ENCODE measurements at places on chromosomes 6 and 20.

GRCh38 chr6:15048367-15048766 lies 197.5 kb upstream of the JARID2 start:
- DNase-seq = no peak

DNA sequence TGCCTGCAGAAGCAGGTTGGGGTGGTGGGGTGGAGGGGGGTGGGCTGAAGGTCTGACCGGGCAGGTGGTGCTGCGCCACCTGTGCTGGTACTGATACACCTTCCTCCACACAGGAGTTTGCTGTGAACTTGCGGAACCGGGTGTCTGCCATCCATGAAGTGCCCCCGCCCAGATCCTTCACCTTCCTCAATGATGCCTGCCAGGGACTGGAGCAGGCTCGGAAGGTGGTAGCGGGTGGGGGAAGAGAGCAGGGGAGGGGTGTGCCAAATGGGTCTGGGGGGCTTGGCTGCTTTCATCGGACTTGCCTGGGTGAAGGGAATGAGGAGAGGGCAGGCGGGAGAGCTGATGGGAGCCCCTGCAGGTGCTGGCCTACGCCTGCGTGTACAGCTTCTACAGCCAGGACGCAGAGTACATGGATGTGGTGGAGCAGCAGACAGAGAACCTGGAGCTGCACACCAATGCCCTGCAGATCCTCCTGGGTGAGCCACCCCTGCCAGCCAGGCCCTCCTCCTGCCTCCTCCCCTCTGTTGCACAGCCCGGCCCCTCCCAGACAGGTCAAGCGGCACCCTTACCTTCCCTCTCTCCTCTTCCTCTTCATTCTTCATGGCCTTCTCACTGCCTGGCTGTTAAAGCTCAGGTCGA lies 6.7 kb downstream of the DNPH1 start:
- no peak for DNase-seq

DNA sequence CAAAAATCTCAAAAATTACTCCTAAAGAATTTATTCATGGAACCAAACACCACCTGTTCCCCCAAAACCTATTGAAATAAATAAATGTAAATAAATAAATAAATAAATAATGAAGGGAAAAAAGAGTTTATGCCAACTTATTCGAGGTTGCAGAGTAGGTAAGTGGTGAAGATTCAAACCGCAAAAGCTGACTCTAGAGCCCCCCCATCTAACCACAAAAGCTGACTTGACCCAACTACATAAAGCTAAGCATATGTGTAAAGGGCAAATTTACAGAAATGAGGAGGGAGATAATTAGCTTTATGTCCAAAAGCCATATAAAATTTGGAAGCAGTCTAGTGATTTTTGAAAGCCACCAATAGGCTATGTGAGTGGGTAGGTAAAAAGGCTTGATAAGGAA lies 486.9 kb downstream of the PKHD1 start:
- no peak for DNase-seq

- DNase-seq = no peak
These were observed 43.3 kb downstream of the TP53INP2 start for GRCh38 chr20:34747479-34747878.

DNA sequence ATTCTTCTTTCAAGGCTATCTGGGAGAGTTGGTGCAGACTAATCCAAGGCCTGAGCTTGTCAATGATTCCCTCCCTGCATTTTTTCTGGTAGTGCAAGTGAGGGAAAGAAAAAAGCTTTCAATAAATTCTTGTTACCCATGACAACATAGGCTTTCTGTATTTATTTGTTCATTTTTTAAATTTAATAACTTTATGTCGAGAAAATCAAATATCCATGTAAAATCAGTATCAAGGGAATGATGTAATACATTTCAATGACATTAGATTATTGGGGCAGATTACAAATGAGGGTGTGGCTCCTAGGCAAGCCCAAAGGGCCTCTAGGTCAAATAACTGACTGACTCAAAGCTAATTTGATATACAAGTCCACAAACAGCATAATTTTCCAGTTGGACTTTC lies 104.0 kb downstream of the GJA1 start:
- DNase-seq = no peak

DNA sequence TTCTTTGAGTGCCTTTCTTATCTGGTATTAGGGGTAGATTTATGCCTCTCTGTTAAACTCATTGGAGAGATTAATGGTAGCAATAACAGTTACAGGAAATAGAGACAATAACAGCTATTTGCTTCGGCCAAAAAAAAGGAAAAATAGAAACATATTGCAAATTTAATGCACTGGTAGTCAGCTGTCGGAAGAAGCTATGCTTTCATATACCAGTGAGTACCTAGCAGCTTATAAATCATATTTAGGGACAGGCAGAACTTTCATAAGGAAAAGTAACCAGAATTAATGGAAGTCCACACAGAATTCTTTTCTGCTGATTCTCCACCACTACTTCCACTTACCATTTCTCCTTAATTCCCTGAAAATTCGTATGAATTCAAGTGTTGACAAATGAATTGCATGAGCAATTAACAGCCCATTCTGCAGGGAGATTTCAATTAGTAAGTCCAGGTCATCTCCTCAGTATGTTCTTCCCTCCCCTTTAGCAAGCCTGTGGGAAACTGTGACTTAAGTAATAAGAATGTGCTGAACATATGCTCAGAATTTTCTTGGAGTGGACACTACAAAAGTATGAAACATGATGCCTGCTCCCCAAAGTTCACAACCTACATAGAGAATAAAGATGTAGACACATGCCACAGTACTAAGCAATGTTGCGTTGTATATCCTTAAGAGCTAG lies 196.7 kb upstream of the KCNQ5 start:
- DNase-seq = no peak

- no peak for DNase-seq
These were observed 1375.6 kb downstream of the EPHA7 start for GRCh38 chr6:92043777-92044176.

DNA sequence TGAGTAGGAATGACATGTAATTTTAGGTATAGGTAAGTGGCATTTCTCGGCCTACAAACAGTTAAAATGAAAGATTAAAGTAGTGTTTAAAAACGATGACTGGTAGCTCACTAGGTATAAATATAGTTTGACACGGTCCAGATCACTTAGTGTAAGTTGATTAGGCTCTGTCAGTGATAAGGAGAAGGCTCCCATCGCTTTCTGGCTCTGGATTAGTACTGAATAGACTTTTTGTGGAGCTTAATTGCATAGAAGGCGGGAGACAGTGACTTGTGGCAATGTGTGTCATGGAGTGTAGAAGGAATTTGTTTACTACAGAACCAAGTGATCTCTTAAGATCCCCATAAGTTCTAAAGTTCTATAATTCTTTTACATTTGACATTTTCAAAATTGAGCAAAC lies 6.7 kb downstream of the PYGB start:
- DNase-seq = no peak

DNA sequence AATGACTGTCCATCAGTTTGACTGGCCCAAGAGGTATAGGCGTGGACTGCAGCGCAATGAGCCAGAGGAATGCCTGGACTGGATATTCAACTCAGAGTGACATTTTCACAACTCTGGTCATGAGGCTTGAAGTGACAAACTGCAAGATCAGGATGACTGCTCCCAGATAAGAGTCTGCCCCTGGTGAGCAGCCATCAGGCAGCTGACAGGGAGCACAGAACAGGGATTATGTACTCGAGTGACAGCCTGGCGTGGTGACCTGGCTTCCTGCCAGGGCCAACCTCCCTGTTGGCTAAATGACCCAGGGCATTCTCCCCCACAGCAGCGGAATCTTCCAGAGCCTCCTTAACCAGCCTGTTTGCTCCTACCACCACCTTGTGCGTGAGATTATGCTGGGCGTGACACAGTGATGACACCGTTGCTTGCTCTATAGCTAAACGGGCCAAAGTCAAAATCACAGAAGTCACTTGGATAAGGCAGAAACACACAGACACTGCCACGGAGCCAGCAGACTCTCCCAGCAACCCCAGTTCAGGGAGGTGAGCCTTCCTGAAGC lies 209.1 kb upstream of the JARID2 start:
- DNase-seq = no peak

GRCh38 chr6:89144354-89144906 lies 1.4 kb upstream of the PM20D2 start:
- DNase-seq = no peak

DNA sequence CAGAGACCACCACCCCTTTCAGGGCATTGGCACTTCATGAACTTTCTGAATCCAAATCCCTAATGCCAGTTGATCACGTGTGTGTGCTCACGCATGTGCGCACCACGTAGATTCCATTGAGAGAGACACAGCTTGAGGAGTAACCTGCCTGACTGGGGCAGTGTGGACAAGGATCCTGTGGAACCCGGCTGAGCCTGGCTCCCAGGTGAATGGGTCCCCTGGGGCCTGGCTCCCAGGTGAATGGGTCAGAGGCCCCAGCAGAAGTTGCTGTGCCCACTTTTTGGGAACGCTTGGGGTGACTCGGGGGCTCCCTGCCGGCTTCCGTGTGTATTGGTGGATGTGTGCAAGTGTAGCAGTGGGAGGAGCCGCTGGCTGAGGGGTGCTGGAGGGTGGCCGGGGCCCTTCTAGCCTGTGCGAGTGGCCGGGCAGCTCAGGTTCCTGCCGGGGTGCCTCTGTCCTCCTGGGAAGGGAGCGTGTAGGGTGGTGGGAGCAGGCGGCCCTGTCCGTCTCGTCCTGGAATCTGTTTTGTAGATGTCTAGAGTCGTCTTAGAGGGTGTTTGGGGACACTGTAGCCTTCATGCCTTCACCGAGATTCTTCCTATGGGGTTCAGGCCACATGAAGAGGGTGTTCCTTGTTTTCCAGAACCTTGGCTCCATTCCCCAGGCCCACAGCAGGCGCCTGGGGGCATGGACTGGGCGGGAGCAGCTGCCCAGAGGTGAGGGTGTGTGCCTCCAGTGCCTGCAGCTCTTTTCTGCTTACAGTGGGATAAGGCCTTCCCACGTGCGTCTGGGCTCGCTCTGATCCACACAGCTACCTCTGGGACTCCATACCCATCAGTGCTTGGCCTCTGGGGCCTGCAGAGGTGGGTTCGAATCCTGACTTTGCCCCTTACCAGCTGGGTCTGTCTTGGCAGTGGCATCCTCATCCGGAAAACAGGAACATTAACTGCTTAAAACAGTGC lies 3.2 kb downstream of the RBM38 start:
- no peak for DNase-seq

Measured in omental fat pad (tissue), 4 donors.